ENCODE measurements at places on chromosomes 11 and 22.

- DNase-seq = no peak
Measured at GRCh38 chr11:68843703-68844312, 2.1 kb upstream of the CPT1A start.

GRCh38 chr11:10310301-10310841 lies 5.5 kb downstream of the ADM start:
- DNase-seq = no peak

DNA sequence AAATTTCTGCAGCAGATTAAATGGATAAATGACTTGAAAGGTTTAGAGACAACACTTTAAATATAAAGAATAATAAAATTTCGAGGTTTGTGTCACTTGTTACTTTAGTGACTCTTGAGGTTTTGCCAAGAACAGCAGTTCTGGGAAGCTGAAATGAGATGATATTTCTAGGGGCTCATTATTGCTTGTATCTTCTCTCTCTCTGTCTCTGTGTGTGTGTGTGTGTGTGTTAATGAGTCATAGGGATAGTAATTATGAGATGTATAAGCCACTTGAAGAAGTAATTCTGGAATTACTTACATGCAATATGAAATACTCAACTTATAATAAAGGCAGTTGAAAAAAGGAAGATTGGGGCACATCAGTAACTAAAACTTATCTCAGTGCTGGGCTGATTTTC lies 9.6 kb upstream of the OR10G7 start:
- DNase-seq = no peak

- no peak for DNase-seq
Measured at GRCh38 chr11:105152560-105152959, 13.0 kb upstream of the CARD18 start.

DNA sequence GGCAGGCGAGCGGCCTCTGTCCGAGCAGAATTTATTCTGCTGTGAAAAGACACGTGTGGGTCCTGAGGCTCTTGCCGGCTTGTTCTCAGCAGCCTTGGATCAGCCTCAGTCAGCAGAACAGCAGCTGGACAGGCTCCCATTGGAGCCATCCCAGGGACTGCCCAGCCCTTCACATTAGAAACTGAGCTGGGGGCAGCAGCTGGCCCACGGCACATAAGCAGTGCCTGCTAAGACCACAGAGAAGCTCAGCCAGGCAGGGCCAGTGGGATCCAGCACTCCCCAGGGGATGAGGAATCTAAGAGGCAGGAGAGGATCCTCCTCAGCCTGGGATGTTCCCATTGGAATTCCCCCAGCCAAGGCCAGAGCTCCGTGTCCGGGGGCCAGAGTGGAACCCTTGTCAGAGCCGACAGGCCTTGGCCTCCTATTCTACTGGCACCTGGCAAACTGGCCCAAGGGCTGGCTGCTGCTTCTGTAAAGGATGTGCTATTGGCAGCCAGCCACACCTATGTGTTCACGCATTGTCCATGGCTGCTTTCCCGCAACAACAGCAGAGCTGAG lies 18.2 kb downstream of the RTN4R start:
- no peak for DNase-seq

DNA sequence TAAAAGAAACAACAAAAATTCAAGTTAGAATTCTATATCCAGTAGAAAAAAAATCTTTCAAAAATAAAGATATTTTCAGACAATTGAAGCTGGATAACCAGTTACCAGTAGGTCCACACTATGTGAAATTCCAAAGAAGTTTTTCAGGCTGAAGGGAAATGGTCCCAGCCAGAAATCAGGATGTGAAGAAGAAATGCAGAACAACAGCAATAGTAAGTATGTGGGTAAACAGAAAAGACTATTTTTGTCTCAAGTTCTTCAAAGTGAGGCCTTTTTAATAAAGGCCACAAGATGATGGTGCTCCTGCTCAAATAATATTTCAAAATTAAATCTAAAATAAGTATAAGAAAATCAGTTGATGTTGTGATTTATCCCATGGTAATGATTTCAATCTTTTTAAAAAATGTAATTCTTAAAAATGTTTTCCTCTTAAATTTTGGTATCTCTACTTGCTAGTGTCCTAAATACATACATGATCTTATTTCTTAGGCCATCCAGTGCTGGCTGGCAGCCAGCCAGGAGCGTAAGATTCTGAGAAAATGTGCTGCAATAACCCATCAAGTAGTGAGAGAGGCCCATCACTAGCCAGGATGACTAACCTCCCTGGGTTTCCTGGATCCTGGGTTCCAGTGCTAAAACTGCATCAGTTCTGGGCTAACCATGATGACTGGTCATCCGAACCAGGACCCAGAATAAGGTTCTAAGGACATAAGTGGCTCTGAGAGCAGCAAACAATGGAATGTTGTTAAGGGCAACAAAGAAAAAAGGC lies 15.6 kb upstream of the UCP3 start:
- DNase-seq = peak; percentile 21

GRCh38 chr11:33723238-33723881 lies 12.9 kb downstream of the CD59 start:
- no peak for DNase-seq

DNA sequence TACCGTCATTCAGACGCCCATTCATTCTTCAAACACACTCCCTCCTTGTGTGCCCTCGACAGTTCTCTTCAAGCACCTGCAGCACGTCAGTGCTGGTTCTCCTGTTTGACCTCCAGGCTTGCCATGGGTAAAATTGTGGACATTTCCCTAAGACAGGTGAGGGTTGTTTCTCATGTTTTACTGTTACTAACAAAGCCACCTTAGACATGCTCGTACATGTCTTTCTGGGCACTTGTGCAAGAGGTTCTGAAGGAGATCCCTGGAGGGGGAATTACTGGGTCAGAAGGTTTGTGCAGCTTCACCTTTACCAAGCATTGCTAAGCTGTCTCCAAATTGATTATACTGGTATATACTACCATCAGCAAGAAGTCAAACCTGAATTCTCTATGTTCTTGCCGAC lies 189.7 kb upstream of the TMEM45B start:
- no peak for DNase-seq

DNA sequence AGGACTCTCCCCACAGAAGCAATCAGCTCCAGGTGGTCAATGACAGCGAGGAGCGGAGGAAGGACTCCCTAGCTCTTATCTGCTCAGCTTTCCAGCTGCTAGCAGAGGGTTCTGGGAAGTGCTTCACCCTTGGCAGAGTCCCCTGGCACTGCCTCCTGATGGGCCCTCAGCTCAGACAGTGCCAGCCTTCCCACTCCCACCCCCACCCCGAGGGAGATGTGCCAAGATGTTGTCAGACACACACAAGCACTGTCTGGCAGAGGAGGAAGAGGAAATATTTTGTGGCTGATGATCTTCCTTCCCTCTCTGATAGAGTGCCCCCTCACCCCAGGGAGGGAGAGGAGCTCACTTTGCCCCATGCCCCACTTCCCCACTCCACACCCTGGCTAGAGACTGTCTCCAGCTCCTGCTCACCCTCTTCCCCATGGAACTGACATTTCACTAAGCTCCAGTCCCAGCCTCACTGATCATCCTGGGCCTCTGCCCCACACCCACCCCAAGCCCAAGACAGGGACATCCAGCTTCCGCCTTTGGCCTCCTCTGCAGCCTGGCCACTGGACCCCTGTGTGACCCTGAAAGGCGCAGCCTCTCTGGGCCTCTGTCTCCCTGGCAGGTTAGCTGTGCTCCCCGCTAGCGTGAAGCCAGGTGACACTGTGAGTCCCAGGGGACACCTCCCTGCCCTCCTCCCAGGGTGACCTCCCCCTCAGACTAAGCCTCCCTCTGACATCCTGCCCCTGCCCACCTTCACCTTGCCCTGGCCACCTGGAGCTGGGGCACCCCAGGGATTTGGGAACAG lies 44.5 kb downstream of the SLCO2B1 start:
- no peak for DNase-seq

- no peak for DNase-seq
Measured at GRCh38 chr22:29195118-29195963, 10.4 kb upstream of the EMID1 start.

- peak; percentile 18 for DNase-seq
Measured at GRCh38 chr22:50469377-50470305, 5.2 kb downstream of the SBF1 start.

GRCh38 chr22:28408709-28409108 lies 270.9 kb downstream of the TTC28 start:
- no peak for DNase-seq

- DNase-seq = no peak
Measured at GRCh38 chr11:12013781-12014180, 5.4 kb upstream of the DKK3 start.

DNA sequence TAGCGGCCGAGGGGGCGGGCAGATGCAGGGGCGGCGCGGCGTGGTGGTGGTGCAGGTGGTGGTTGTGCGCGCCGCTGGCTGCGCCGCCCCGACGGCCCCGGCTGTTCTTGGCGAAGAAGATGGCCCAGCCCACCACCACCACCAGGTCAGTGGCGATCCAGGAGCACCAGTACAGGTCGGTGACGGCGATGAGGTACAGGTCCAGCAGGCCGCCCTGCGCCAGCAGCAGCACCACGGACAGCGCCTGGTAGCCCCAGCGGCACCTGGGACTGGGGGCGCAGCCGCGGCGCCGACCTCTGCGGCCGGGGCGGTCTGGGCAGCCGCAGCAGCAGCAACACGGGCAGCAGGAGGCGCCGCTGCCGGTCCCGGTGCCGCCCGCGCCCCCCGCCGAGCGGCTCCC lies 879 bp downstream of the TMEM121B start:
- DNase-seq = peak; percentile 10

- no peak for DNase-seq
Measured at GRCh38 chr22:37172266-37173245, 15.5 kb downstream of the C1QTNF6 start.

DNA sequence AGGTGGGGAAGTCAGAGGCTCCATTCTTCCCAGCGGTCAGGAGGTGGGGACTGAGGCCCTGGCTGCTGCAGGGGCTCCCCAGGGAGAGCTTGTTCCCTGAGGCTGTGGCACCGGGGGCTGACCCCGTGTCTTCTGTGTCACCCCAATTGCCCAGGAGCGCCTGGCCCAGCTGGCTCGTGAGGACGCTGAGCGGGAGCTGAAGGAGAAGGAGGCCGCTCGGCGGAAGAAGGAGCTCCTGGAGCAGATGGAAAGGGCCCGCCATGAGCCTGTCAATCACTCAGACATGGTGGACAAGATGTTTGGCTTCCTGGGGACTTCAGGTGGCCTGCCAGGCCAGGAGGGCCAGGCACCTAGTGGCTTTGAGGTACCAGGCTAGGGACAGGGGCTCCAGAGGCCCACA lies 53.2 kb downstream of the MYO7A start:
- no peak for DNase-seq

DNA sequence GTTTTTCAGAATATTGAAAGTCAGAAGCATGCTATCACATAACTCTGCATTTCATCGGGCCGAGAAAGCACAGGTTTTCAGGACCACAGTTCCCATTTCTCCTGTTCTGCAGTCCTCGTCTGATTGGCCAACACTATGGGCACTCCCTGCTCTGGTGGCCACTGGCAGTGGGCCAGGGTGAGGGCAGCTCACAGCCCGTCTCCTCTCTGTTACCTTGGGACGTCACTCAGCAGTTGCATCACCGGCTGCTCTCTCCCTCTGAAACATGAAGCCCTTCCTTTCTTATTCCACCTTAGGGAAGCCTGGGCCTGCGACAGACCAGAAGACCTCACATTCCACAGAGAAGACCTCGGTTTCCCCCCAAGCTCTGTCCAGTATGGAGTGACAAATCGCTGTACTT lies 11.4 kb upstream of the MICAL3 start:
- DNase-seq = no peak

DNA sequence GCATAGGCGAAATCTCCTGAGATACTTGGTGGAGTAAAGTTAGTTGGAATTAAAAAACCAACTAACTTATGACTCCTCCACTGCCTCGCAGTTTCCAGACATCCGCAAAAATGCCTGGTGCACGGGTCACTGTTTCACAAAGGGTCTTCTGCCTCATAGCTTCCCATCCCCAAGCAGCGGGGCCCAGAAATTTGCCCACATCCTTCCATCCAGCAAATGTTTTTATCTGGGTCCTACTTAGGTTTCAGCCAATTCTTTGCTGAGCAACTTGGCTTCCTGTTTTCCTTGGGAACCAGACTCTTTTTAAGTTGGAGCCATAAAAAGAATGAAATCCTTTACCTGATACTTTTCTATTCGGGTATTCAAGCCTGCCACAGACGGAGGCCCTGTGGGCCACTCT lies 36.2 kb downstream of the FZD4 start:
- DNase-seq = no peak

- DNase-seq = no peak
Measured at GRCh38 chr22:50581031-50581949, 1.4 kb downstream of the CHKB start.

- no peak for DNase-seq
Measured at GRCh38 chr11:11568651-11569229, 53.1 kb downstream of the GALNT18 start.

- no peak for DNase-seq
Measured at GRCh38 chr22:33036881-33037280, 21.3 kb downstream of the SYN3 start.
